ENCODE measurements at places on chromosomes 6 and 20.

- DNase-seq, result no peak
These were observed 219.8 kb downstream of the ZDHHC14 start for GRCh38 chr6:157600807-157601206.

DNA sequence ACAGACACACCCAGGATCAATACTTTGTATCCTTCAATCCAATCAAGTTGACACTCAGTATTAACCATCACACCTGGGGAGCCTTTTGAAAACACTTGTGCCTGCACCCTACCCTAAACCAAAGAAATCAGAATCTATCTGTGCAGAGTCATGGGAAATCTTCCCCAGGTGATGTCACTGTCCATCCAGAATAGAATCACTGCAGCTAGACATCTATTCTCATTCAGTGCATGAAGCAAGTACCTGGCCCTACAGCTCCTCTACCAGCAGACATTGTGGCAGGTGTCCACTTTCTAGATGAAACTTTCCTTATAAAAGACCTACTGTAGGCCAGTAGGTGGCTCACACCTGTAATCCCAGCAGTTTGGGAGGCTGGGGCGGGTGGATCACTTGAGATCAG, 262.4 kb upstream of the MARCKS start:
- no peak for DNase-seq

GRCh38 chr6:24851086-24851485, 52.4 kb upstream of the ARMH2 start:
- DNase-seq, result no peak

DNA sequence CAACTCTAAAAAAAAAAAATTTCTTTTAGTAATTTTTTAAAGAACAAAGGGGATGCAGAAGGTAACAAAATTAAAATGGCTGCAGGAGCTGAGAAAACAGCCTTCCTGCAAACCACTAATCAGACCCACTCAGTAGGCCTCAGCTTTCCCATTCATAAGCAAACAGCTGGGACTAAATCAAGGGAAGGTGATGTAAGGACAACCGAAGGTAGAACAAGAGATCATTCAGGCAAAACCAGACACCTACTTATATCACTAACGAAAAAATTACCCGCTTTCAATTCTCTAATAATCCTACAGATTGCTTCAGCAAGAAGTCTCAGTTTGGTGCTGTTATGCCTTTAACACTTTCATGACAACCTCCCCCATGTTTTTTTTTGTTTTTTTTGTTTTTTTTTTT, 124.0 kb downstream of the ZMYND8 start:
- DNase-seq, result no peak

DNA sequence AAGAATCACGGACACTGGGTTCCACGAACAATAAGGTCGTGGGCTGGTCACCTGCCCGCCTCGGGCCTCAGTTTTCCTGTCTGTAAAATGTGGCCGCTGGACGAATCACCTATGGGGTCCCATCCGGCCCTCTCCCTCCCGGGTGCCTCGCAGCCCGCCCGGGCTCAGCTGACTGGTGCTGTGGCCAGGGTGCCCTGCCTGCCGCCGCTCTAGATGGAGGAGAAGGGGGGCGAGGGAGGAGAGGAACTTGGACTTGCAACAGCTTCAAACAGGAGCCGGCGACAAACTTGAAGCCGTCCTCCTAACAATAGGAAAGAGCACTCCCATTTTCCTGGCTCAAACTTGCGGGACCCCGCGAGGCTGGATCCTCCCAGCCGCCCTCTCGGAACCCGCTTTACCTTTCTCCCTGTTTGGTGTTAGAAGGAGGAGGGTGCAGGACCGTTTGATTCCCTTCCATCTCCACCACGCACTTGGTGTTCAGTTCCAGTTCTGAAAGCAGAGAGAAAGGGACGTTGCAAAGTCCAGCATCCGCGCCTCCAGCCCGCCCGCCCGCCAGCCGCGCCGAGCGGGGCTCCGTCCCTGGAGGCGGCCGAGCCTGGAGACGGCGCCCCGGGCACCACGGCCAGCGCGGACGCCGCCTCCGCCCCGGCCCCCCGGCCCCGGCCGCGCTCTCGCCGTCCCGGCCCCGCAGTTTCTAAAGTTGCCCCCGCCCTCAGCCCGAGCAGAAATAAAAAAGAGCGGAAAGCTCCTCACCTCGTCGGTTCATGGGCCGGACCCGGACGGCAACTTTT, 584 bp downstream of the KIF13A start:
- peak; percentile 81 for DNase-seq

DNA sequence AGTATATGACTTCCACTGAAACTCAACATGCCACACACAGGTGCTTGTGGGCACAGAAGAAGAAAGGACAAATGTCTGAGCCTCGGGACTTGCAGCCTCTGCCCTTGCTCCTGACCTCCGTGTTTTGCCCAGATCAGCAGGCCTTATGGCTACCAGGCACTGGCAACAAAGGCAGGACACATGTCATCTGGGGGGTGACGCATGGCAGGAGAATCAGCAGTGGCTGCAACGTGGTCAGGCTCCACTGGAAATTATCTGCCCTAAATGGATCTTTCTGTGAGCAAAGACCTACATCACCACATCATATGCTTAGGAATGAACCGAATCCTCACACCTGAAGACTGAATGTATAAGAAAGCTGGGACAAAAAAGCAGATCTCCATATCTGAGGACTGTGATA, 78.9 kb downstream of the ELOVL5 start:
- no peak for DNase-seq
